ENCODE measurements at places on chromosomes 4 and X.
A peak's percentile ranks its signal among the peaks of the same experiment; 100 is the strongest.

GRCh38 chrX:150546711-150547153 is 21.7 kb upstream of the MTM1 start:
- no peak for DNase-seq

DNA sequence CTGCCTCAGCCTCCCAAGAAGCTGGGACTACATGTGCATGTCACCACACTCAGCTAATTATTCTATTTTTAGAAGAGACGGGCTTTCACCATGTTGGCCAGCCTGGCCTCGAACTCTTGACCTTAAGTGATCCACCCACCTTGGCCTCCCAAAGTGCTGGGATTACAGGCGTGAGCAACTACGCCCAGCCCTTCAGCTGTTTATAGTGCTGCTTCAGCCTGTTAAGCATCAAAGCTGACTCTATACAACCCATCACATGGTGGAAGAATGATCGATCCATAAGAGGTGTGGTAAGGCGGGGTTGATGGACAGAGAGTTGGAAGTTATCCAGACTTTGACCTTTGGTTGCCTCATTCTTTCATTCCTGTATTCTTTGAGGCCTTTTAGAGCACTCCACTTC is 56.2 kb upstream of the RAPGEF2 start:
- DNase-seq = no peak

DNA sequence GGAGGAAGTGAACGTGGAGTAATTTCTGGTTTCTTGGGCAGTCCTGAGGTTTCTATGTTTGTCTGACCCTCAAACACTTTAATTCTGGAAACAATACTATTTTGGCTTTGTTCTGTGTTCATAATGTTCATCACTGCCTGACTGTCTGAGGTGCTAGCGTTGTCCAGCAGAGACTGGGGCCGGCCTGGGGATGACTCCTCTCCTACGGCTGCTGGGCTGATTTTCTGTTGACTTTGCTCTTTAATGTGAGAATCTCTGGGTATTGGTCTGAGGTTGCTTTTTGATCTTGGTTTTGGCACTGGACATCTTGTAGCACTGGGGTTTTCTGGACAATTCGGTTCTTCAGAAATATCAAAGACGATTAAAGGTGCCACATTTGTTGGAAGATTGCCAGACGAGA is 75.8 kb downstream of the RPS3A start:
- DNase-seq = no peak

DNA sequence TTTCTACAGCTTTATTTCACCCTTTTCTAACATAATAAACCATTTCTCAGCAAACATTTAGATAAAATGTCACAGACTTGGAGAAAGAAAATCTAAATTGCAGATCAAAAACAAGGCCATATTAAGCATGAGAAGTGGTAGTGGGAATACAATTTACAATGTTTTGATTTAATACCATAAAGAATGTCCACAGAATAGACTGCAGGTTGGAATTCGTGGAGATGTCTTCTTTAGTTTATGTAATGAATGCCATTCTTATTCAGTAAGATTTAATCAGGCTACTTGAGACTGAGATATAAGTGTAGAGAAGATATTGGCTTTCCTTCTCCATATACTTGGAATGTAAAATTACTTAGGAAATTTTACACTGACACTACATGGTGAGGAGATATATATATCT is 91.9 kb upstream of the ZFP42 start:
- no peak for DNase-seq

DNA sequence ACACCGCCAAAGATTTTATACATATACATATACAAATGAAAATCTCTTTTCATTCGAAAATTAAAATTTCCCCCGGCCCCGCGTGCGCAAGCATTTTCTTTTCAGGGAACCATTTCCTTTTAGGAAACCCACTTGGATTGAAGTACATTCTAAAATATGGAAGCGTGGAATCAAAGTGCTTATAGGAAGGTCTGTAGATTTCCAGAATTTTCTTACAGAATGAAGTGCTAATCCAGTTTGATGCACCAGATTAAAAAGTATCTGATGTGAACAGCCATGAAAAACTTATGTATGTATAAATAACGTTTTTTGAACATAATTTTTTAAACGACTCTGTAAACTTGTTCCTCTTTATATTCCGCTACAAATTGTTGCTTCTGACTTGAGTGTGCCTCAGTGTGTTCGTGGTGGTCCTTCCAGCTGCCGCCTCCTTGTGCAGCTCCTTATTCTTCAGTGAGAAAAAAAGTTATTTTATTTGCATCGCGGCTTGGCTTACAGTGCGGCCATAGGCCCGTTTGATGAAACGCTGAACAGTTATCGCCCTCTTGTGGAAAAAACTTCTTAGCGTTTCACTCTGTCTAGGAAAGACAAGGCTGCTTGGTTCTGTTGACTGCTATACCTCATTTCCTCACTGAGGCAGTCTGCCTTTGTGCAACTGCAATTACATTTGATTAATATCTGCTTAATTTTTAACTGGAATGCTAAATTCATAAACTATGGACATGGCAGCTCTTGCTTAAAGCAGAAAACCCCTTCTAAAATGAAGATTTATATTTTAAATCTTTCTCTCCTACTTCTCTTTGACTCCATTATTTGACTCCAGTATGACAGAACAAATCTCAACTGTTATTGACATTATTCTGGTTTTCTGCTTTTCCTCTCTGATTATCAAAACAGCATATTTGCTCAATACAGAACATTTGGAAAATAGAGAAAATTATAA is 4.7 kb upstream of the NKX6-1 start:
- peak; percentile 64 for DNase-seq

- DNase-seq = no peak
These were observed 43.1 kb upstream of the TMPRSS11E start for GRCh38 chr4:68404153-68404552.

DNA sequence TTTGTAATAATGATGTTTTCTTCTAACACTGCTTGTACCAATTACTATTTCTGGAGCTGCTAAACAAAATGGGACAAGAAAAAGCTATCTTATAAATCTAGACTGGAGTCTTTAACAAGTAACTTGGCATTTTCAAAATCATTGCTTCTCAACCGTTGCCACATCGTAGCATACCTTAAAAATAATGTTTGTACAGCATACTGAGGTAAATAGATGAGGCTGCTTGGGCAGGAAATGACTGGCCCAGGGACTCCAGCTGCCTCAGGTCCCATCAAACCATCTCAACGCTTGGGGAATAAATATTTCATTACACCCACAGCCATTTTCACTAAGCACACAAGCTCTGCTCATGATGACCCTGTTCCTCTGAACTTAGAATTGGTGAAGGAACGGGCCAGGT is 115.1 kb downstream of the SPANXA1 start:
- DNase-seq = no peak

DNA sequence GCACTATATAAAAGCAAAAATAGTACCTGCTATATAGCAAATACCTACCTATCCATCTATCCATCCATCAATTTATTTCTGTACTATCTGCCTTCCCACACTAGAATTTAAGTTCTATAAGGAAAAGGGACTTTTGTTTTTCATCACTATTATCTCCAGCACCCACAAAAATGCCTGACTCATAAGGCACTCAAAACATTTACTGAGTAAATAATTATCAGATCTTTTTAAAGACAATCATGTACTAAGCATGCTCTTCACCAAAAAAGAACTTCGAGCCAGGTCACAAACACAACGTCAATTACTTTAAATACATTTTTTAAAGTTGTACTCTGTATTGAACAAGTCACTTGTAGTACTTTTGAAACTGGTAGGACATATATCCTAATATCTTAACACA is 119.9 kb downstream of the FBXW7 start:
- no peak for DNase-seq

GRCh38 chrX:107374132-107374531 is 75.3 kb upstream of the FRMPD3 start:
- no peak for DNase-seq

DNA sequence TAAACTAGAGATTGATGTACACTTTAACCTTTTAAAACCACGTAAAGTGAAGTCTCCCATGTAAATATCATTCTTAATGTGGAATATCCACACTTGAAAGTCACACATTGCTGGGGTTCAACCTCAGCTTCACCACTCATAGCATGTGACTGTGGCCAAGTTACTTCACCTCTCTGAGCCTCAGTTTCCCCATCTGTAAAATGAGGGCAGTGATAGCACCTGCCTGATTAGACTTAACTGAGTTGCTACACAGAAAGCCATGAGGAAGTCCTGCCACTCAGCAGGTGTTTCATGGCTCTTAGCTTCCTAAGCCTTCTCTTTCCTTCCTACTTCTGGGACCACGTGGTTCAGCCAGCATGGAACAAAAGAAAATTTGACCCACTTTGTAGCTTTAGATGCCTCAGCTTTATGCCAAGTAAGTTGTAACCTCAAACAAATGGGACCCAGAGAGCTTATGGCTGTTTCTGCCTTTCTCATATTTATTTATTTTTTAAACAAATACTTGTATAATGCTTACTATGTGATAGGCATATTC is 277.3 kb upstream of the KLF3 start:
- no peak for DNase-seq

DNA sequence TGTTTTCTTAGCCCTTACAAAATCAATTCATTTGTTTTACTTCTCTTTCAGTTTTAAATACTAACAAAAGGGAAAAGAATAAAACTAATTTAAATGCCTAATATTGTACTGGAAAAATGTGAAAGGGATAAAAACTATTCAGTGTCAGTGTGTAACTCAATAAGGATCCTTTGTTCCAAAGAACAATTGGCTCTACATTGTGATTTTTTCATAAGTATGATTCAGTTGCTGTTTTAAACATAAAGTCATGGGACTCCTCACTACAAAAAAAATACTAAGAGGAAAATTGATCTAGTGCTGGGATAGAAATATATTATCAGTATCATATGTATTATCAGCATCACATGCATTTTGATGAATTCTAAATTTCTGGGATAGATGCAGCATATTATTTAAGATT is 199.4 kb upstream of the TRAM1L1 start:
- DNase-seq = no peak

DNA sequence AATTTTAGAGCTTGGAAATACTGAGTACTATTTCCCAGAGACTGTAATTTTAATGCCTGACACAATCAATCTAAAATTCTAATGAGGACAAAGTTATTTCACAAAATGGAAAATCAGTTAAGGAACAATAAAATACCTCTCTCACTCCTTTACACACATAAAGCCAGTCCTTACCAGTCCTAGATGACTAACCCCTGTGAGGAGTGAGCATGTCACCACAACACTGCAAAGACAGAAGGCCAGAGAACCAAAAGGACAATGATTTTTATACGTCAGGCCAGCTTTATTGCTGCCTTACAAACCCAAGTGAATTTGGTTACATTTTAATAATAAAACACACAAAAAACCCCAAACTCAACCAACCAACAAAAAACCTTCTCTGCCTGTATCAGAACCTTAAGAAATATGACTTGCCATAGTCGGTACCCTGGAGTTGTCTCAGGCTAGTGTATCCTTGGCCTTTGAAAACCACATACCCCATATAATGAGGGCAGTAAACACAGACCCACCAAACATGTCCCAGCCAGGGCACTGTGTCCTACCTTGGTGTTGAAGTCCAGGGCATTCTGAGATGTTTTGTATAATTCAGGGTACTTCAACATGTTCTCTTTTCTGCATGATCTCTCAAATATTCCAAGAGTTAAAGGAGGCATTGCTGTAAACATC is 57.6 kb downstream of the SHISA3 start:
- DNase-seq = no peak

- DNase-seq = no peak
These were observed 56.9 kb downstream of the OPHN1 start for GRCh38 chrX:68376373-68376772.

GRCh38 chr4:87274803-87275202 is 47.9 kb downstream of the HSD17B13 start:
- no peak for DNase-seq

DNA sequence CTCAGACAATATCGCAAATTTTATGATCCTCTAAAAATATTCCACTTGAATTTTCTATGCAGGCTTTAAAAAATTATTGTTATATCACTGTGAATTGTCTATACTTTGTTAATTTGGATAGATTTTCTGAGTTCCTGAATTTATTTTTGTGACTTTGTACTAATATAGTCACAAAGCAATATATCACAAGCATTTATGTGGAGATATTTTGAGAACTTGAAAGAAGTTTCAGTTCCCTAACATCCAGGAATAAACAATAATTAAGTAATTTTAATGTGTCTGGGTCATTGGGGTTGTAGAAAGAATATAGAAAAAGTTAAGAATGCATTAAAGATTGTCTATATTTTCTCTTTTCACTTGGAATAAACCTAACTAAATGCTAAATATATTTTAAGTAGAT is 32.0 kb downstream of the CXCL8 start:
- DNase-seq = no peak

GRCh38 chr4:53614591-53614990 is 23.3 kb upstream of the LNX1 start:
- no peak for DNase-seq

- no peak for DNase-seq
These were observed 93.4 kb upstream of the RAPGEF2 start for GRCh38 chr4:159009521-159009920.

DNA sequence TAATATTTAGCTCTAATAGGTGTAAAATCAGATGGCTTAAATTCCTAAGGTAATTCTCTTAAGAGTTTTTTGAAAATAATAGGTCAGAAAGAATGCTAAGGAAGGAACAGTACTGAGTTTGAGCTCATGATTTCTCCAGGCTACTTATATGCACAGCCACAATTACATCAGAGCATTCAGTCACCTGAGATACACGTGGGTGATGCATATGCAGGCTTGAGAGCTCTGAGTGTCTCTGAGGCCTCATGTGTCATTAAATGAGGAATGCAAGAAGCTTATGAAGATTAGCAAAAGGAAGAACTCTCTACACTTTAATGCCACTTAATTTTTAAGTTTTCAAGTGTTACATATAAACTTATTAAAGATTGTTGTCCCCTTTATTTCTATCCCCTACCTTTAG is 124.0 kb upstream of the STIM2 start:
- DNase-seq = no peak

- DNase-seq = no peak
These were observed 18.6 kb upstream of the CLNK start for GRCh38 chr4:10703156-10703555.

GRCh38 chrX:135185795-135186443 is 14.7 kb upstream of the CT55 start:
- no peak for DNase-seq

GRCh38 chr4:1765409-1766072 is 27.6 kb upstream of the FGFR3 start:
- no peak for DNase-seq

GRCh38 chr4:8149664-8150063 is 8.9 kb downstream of the ABLIM2 start:
- no peak for DNase-seq

- DNase-seq = no peak
These were observed 57.3 kb downstream of the HPGD start for GRCh38 chr4:174464949-174465348.

GRCh38 chr4:88964450-88964849 is 92.5 kb downstream of the FAM13A start:
- DNase-seq = no peak
